ENCODE measurements at places on chromosomes 11 and 22.
A peak's percentile ranks its signal among the peaks of the same experiment; 100 is the strongest.

DNA sequence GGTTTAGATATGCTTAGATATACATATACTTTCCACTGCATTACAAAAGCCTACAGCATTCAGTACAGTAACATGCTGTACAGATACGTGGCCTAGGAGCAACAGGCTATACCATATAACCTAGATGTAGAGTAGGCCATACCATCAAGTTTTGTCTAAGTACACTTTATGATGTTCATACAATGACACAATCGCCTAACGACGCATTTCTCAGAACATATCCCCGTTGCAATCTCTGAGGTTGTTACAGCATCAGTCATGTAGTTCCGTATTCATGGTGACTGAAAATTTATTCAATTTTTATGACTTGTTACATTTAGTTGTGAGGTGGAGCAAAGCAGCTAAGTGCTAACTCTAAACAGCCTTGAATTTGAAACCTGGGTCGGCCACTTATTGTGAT is 6.7 kb downstream of the ZBTB44 start:
- DNase-seq, result no peak

DNA sequence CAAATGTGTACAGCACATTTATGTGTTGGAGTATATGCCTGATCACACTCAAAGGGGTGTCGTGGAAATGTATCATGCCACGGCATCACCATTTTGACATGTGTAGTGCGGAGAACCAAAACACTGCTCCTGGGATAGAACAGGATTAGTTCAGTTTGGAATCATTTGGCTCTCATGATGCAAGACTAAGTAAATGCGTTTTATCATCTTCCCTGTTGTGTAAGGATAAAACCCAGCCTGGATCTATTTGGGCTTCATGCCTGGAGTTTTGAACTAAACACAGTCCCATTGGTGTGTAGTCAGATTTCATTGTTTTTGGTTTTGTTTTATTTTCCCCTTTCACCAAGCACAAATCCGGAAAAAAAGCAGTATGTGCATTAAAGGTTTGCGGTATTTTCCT is 574.3 kb downstream of the NTM start:
- no peak for DNase-seq

GRCh38 chr11:118883368-118884071 is at the start of gene CXCR5:
CXCR5 (plus strand) TSS chr11:118883892; CDS start chr11:118883942, 50 bp downstream.
- DNase-seq, result peak; percentile 47

- no peak for DNase-seq
Measured at GRCh38 chr11:103648054-103648453, 388.4 kb upstream of the DDI1 start.

GRCh38 chr11:13216019-13216710 is 61.4 kb upstream of the BMAL1 start:
- DNase-seq, result no peak

GRCh38 chr11:65504674-65505465 is 6.0 kb downstream of the MALAT1 start:
- DNase-seq, result no peak

All from stimulated activated CD4-positive, alpha-beta T cell treated with anti-CD3 and anti-CD28 coated beads, Interleukin-4, amount 100 ng/mL, for 4 hours (primary cell).